ENCODE measurements at places on chromosomes 4 and X.
A peak's percentile ranks its signal among the peaks of the same experiment; 100 is the strongest.

GRCh38 chr4:119034276-119035008, 101.2 kb upstream of the MYOZ2 start:
- no peak for DNase-seq

DNA sequence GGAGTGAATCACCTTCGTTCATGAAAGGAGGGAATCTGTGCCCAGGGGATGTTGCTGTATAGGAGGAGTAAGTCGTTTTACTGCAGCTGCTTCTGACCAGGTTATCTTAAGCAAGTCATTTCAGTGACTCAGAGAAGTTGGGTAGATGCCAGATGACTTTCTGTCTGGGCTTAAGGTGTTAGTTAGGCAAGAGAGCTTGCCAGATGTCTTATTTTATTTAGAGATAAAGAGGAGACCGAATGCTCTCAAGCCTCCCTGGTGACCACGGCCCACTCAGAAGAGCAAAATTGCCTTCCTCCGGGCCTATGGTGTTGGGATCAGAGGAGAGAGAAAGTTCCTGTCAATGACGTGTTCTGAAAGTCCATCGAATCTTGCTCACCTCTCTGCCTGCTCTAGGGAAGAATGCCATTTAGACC, 16.3 kb upstream of the ZNF827 start:
- DNase-seq, result no peak

GRCh38 chr4:31923634-31924033, 1203.5 kb downstream of the PCDH7 start:
- DNase-seq, result no peak

DNA sequence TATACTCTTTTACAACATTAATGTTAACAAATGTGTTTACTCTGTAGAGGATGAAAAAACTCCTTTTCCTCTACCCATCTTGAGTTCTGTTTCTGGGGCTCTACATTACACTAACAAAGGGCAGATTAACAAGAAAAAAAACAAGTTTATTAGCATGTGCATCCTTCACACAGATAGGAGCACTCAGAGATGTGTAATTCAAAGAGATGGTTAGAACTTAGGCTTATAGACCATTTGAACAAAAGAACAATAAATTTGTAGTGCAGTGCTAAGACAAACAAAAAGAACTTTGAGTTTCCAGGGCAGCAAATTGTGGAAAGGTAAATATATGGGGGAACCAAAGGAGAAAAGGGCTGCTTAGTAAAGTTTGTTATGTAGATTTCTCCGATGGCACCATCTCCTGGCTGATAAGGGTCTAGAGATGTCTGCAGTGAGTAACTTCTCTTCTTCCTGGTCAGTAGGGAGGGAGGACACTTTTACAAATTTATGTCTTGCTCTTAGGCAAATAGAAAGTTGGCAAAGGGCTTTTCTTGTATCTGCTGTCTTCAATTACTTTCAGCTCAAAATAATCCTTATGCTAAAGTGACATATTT, 1249.9 kb upstream of the TENM3 start:
- DNase-seq, result no peak

DNA sequence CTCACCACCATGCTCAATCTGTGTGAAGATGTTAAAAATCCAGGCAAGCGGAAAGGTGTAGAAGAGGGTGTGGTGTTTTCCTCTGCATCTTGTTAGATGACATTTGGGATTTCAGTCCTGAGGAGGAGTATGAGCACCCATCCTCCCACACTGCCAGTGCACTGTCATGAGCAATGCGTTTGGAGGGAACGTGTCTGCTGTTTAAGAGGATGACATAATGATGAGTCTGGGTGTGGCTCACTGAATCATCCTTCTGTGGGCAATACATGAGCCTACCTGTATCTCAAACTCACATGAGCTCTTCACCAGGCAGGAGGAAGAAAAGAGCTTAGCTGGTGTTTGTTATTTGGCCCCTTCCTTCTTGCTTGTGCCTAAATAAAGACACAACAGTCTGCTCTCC, 67.9 kb upstream of the ARX start:
- DNase-seq, result no peak

DNA sequence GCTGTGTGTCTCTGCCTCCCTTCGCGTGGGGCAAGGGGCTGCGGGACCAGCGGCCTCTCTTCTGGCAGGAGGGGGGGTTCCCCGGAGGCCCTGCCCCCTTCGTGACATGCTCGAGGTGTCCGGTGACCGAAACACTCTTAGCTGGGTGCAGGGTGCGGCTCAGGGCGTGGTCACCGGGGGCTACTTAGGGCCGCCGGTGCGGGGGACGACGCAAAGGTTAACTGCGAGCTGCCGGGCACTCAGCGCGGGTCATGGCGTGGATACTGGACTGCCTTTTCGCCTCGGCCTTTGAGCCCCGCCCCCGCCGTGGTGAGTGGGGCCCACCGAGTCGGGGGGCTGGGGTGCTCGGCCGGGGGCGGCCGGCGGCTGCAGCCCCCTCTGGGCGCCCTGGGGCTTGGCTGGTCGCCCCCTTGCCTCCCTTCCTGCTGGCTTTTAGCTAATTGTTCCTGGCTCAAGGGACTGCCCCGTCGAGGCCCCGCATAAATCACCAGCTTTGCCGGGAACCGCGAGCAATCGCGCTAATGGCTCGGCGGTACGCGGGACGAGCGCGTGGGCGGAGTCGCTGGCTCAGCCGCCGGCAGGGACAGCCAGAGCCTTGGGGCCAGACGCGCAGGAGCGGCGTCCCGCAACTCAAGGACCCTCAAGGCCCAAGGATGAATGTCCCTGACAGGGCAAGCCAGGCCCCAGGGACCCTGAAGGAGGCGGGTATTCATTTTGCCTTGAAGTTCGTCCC, at the start of gene ARHGAP36:
Gene ARHGAP36, plus strand, starts transcription at position 211 of the 733 bp plus-strand sequence. CDS start 23,320 bp downstream, outside the sequence.
- no peak for DNase-seq

DNA sequence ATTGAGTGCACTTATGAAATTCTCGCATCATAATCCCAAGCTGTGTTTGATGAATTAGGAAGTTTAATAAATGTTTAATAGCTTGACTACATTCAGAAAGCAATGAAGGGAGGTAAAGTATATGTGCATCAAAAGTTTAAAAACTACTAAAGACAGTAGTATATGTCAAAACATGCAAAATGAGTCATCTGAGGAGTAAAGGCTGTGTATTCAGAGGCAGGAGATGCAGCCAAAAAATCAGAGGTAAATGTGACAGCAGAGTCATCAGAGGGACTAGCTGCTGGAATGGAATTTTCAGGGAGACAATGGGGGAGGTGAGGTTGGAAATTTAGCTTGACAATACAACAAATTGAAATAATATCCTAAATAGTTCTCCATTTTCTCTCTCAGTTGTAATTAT, 127.0 kb upstream of the FUNDC1 start:
- DNase-seq, result no peak

GRCh38 chr4:16035843-16036242, 48.0 kb downstream of the PROM1 start:
- DNase-seq, result no peak

- DNase-seq, result peak; percentile 90
These were observed 89.3 kb downstream of the SH2D1A start for GRCh38 chrX:124435616-124436015.

DNA sequence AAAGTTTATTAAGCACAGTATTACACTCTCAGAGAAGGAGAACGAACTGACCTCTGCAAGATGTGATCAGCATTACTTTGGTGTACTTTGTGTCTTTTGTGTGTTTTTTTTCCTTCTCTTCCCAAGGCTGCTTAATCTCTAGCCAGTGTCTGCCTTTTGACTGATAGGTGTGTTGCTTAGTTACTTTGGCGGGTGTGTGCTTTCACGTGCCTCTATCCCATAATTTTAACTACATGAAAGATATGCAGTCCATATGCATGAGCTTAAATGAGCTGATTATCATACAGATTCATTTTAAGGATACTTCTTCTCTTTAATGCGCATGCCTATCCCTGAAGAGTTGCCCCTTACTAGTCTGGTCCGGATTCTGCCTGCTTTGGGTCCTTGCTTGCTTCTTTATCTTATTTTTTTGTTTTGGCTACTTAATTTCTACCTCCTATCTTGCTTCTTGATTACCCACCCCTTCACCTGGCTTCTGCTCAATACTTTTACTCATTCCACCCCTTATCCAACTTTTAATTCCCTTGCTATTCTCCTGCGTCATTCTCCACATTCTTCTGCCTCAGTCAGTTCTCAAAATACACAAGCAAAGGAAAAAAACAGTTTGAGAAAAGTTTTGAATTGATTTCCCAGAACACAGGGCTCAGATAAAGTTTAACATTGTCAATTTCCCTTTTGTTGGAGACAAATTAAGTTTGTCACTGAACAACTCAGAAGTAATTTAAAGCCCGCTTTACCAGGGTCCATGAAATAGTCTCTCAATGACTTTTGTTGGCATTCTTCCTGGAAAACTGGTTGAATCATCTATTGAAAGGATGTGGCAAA, 182.0 kb downstream of the TENT5D start:
- no peak for DNase-seq

DNA sequence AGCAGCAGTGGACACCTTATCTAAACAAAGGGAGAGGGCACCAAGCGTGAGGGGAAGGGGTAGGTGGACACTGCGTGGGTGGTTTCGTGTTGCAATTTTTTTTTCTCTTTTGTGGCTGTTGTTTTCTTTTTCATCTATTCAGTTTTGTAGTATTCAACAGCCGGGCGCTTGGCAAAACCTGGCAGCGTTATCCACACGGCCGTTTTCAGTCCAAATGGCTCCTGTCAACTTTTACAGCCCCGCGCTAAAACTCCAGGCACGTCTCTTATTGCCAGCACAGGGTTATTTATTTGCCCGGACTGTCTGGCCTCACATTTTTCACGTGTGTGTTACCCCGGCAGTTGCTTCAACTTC, 192.2 kb downstream of the BCOR start:
- no peak for DNase-seq

DNA sequence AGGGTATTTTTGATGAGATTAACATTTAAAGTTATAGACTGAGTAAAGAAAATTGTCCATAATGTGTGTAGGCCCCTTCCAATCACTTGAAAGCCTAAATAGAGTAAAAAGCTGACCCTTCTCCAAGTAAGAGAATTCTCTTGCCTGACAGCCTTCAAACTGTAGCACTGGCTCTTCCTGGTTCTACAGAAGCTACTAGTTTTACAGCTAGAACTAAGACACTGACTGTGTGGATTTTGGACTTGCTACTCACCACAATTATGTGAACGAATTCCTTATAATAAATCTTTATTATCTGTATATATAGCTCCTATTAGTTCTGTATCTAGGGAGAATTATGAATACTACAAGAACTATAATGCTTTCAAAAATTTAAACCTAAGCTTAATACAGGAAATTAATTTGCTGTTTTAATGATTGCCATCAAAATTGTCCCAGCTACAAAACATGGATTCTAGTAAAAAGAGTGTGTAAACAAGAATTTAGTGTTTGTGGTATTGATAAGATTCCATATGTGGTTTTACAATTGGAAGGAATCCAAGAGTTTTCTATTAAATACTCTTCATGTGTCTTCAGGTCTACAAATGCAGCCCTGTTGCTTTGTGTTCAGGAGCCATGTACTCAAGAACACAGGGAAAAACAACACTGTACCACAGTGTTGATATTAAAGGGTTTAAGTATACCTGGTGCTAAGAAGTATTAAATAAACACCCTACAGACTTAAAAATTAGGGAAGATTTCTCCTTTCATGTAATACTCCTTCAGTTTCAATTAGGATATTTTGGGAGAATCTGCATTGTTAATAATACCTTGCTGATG, 366.5 kb downstream of the CXXC4 start:
- DNase-seq, result no peak

DNA sequence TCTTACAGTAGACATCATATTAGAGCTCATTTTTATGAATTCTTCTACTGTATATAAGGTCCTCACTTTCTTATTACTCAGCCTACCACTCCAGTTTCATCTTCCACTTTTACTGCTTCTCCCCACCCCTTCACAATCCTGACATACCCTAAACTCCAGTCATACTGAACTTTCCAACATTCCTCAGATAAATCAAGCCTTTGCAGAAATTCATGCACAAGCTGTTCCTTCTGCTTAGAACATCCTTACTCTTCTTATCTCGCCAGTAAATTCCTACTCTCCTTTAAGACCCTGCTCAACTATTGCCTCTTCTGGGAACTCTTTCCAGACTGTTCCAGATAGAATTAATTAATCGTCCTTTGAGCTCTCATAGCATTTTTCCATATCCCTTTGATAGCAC, 24.8 kb downstream of the RTL9 start:
- DNase-seq, result no peak

- DNase-seq, result peak; percentile 5
These were observed 27.3 kb downstream of the PRDX4 start for GRCh38 chrX:23694606-23695005.

DNA sequence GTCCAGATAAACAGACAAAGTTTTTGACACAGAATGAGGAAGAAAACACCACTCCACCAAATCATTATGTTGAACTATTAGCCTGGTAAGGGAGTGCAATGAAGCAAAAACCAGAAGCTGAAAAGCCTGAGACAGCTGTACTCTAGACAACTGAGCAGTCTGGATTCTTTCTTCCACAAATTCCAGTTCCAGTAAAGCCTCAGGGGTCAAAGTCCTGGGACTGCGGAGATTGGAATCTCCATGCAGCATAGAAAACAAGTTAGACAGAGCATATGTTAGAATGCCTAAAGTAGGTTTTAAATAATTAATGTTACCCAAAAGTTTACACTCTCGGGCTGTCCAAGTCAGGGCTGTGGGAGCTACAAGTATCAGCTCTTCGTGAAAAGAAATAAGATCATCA, 263.2 kb downstream of the TECRL start:
- no peak for DNase-seq

- DNase-seq, result no peak
These were observed 149.9 kb upstream of the IL15 start for GRCh38 chr4:141486375-141486997.

- no peak for DNase-seq
These were observed 72.6 kb downstream of the WWC2 start for GRCh38 chr4:183171484-183172267.

DNA sequence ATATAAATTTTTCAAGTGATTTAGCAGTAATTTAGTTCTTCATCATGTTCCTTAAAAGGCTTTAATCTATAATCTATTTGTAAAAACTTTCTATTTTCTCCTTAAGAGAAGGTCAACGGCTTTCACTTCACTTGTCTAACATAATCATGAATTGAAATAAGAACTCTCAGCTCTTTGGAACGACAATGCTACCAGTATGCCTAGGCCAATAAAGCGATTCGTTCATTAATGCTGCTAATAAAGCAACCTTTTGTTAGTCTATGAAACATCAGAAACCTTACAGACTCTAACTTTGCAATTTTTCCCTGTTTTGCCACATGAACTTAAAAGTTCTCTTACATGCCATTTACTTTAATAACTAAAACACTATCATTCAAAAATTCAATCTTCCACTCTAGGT, 47.6 kb downstream of the FBXW7 start:
- DNase-seq, result no peak

- DNase-seq, result no peak
These were observed 3.0 kb downstream of the RAB9A start for GRCh38 chrX:13691841-13692371.

GRCh38 chr4:5266991-5267390, 215.7 kb downstream of the STK32B start:
- DNase-seq, result no peak

- DNase-seq, result no peak
These were observed 63.4 kb downstream of the EFHC2 start for GRCh38 chrX:44280116-44280515.

- DNase-seq, result no peak
These were observed 14.9 kb upstream of the PDE5A start for GRCh38 chr4:119643306-119644042.

GRCh38 chr4:166655231-166655630, 579.1 kb downstream of the SPOCK3 start:
- no peak for DNase-seq

- no peak for DNase-seq
These were observed 88.1 kb upstream of the MBNL3 start for GRCh38 chrX:132576939-132577338.

GRCh38 chr4:172654457-172654856, 514.2 kb upstream of the GALNT7 start:
- DNase-seq, result no peak
